Activated effector memory CD4-positive, alpha-beta T cell treated with Interleukin-2 at 50 U/mL for 16 hours (primary cell): ENCODE measurements at places on chromosomes 3 and 15.

DNA sequence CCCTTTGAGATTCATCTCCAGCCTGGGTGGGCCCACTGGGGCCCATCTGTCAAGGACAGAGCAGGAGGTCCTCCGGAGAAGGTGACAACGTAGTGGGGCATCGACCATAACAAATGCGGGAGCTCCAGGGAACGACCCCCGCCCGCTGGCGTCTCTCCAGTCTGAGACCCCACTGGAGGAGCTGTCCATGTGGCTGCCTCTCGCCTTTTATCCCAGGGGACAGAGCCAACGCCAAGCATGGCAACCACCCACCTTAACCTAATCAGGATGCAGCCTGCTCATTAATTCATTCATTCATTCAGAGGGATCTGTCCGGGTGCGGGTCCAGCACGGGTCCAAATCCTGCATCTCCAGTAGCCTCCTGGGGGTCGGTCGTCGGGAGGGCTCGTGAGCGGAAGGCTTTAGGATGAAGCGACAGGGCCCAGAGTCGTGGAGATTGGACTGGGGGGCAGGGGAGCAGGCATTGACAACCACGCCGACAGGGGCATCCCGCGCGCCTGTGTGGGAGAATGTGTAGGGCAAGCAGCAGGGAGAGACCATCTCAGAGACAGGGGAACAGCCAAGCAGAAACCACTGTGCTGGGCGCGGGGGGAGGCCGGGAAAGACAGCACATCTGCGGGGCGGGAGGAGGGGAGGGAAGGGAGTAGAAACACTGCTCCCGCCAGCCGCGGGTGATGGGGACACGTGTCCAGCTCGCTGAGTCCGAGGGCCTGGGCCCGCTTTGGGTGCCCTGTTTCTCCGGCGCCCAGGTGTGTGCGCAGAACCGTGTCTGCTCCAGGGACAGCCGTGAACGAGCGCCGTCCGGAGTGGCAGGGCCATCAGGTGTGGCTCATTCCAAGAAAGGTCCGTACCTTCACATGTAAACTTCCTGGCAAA, 1.9 kb downstream of the PIGZ start:
- DNase-seq, result no peak

DNA sequence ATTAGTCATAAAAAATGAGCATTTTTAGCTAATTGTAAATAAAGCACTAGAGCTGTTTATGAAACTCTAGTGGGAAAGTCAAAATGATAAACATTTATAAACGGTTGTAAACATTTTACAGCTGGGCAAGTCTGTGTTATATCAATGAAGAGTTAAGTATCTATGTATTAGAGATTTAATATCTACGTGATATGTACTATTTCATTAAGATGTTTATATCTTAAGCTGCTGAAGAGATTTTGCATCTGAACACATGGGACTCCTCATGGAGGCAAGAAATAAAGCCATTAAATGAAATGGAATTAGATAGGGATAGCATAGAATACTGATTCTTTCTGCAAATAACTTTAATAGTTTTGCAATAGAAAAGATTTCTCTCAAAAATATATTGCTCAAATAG, 23.0 kb upstream of the CAPN7 start:
- no peak for DNase-seq

DNA sequence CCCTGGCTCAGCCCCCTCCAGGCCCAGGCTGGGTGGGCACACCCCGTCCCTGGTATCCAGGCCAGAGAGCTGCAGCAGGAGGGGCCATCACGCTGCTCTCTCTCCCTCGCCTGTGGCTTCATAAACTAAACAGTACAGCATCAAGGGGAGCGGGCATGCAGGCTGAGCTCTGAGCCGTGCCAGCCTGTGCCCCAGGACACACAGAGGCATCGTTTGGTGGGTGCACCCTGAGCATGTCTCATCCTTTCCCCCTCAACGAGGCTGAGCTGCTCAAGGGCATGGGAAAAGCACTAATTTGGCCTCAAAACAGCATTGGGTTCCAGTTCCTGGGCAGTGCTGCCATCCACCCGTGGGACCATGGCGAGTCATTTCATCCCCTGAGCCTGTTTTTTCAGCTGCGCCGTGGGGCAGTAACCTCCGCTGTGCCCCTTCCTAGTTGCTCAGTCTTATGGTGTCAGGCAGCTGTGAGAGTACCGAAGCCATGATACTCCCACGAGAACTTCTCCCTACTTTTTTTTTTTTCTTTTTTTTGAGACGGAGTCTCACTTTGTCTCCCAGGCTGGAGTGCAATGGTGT, 79.6 kb downstream of the CPN2 start:
- no peak for DNase-seq

- no peak for DNase-seq
These were observed 61.4 kb upstream of the IMPG2 start for GRCh38 chr3:101381809-101382208.

DNA sequence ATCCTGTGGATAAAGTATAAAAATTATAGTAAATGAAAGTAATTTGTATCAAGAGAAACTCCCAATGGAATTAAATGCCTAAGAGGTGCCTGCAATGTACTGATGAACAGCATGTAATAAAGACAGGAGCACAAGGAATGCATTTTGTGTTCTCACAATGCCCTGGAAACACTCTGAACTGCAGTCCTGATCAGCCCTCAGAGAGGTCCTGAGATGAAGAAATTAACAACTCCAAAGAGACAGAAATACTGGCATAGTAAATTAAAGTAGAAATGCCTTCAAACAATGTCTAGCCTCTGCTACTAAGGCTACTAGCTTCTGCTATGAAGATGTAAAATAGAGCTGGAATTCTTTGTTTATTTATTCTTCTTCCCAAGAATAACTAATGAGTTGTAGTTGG, 59.9 kb downstream of the CFAP20DC start:
- no peak for DNase-seq

DNA sequence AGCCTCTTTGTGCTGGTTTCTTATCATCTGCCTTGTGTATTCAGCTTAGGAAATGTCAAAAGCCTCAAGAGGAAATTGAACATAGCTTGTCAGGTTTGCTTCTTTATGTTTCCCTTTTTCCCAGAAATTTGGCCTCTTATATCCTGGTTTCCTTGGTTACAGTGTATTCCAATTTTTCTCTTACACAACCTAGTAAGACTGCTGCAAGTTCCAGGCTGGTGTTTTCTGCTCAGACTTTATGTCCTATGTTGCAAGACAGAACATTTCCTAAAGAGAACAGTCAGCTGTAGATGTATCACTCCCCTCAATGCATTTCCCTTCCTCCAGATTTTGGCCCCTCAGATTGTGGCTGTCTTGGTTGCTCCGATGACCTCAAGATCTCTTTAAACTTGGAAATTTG, 102.5 kb downstream of the SH3GL3 start:
- no peak for DNase-seq

- DNase-seq, result no peak
These were observed 857.7 kb downstream of the OTOL1 start for GRCh38 chr3:162354356-162354755.

- no peak for DNase-seq
These were observed 12.0 kb downstream of the CSRNP1 start for GRCh38 chr3:39141171-39141995.

DNA sequence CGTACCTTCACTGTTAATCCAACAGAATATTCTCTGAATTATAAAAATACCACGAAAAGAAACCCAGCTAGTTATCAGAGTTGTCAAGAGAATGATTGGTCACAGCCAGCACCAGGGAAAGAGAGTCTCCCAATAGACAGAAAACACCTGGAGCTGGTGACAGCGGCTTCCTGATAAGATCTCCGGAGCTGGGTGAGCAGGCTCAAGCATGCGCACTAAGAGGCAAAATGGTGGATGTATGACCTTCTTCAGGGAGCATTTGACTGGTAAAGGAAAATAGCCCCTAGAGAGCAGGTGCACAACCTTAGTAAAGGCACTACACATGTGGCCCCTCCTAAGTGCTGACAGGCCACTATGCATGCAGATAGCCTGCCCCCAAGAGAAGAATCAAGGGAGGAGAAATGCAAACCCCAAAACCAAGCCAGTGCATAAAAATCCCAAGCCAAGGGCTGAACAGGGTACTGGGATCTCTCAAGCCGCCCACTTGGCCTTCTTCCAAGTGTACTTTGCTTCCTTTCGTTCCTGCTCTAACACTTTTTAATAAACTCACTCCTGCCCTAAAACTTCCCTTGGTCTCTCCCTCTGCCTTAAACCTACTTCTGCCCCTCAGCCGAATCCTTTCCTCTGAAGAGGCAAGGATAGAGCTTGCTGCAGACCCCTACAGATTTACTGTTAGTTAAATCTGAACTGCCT, 93.2 kb downstream of the UACA start:
- DNase-seq, result no peak

- DNase-seq, result no peak
These were observed 153.3 kb downstream of the P3H2 start for GRCh38 chr3:189967254-189967865.

DNA sequence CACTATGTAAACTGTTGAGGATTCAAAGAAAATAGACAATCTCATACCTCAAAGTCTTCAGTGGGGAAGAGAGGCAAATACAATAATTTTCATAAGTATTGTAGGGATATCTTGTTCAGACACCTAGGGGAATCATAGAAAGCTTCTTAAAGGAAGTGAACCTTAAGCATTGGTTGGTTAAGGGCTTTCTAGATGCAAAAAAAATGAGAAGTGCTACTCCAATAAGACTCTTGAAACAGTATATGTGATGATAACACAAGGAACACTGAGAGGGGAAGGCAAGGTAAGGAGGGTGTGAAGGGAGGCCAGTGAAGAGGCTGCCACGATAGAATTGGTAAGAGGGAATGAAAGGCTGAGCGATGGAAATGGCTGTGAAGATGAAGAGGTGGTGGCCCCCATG, 104.1 kb downstream of the TPRG1 start:
- no peak for DNase-seq

- no peak for DNase-seq
These were observed 63.3 kb upstream of the TLE3 start for GRCh38 chr15:70160803-70161565.

DNA sequence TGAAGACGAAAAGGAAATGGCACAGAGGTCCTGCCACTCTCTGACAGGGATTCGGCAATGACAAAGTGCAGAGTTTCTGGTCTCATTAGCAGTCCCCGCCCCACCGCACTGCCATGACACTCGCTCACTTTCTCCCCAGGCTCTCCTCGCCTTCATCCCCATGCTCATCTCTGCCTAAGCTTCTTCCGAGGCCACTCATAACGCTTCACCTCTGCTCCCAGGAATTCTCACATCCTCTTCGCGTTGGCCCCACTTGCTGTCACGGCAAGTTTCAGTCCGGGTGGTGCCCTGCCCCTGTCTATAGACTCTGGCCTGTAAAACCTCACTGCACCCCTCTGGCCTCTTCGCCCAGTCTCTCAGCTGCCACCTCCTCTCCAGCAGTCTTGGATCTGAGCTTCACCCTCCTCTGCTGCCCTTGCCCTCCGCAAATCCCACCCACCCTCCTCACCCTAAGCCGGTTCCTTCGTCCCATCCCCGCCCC, 654 bp downstream of the RUBCN start:
- peak; percentile 27 for DNase-seq

GRCh38 chr3:3551981-3552380, 247.2 kb upstream of the LRRN1 start:
- DNase-seq, result no peak

GRCh38 chr3:22263042-22263441, 512.0 kb upstream of the ZNF385D start:
- DNase-seq, result no peak

DNA sequence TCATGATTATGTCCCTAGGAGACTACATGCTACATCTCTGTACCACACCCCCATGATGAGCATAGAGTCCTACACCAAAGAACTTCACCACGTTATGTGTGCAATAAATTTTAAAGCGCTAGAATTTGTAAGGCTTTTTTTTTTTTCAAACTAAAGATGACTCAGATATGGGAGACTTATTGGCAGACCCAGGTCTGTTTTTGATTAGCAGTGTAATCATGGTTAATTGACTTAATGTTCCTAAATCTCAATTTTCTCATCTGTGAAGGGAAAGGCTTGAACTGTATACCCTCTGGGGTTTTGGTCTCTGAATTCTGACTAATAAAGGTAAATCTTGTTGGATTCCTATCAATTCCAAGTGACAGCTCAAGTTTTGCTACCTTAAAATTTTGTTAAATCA, 26.4 kb downstream of the ABI3BP start:
- DNase-seq, result no peak

GRCh38 chr3:83317605-83318004, 1556.2 kb upstream of the GBE1 start:
- no peak for DNase-seq

DNA sequence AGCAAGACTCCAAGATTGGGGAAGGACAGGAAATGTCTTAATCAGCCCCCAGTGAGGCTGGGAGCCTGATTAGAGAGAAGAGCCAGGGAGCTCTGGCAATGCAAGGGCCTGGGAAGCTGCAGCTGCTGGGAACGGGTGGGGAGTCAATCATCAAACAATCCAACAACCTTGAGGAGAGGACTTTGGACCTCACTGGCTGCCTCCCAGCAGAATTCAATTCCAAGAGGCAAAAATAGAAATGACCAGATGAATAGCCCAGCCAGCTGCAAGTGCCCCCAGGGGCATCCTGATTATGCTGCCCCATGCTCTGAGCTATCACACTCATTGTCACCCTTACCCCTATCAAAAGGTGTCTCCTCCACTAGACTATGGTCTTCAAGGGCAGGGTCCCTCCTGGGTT, 6.1 kb upstream of the HOMER2 start:
- DNase-seq, result no peak

DNA sequence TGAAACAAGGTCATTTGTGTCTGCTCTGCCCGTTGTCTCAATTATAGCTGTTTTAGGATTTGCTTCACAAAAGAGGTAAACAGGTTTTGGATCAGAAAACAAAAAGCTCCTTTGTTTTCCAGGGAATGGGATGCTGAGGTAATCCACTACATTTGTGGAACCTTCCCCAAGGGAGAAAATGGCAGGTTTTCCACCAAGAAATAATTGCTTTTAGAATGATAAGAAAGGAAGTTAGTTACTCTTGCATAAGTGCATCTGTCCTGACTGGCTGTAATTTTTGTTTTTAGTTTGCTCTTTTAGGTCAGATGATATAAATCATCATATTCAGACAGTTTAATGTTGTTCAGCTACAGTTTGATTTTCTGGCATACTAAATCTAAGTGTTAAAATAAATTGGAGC, 198.5 kb upstream of the COL8A1 start:
- no peak for DNase-seq

- no peak for DNase-seq
These were observed 239.1 kb upstream of the ROPN1 start for GRCh38 chr3:124230998-124231397.

GRCh38 chr3:150349314-150350097, 58.6 kb upstream of the TSC22D2 start:
- no peak for DNase-seq

DNA sequence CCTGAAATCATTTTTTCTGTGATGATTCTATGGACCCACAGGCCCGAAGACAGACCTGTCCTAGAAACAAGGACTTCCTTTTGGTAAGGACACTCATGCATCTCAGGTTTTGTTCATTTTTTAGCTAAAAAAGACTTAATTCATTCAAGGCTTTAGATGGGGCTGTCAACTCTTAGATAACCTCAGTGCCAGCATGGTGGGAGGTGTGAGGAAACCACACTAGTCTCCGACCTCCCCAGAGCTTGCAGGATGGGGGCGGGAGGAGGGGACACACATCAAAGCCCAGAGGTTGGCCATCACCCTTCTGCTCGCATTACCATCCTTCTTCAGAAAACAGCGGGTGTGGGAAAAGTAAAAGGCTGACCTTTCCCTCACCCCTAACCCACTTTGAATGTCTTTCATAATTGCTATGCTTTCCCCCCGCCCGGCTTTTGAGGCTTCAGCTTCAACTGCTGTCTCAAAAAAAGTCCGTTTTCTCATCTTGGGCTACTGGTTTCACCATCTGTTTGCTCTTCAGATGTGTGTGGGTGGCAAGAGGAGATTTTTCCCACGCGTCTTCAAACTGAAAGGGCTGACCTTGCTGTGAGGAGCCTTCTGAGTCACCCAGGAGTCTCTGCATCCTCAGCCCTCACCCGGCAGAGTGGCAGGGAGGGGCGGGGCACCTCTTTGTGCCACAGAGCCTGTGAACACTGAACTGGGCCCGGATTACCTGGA, 27.6 kb upstream of the CXCR6 start:
- peak; percentile 71 for DNase-seq
